ENCODE measurements at places on chromosomes 2 and 18.
A peak's percentile ranks its signal among the peaks of the same experiment; 100 is the strongest.

DNA sequence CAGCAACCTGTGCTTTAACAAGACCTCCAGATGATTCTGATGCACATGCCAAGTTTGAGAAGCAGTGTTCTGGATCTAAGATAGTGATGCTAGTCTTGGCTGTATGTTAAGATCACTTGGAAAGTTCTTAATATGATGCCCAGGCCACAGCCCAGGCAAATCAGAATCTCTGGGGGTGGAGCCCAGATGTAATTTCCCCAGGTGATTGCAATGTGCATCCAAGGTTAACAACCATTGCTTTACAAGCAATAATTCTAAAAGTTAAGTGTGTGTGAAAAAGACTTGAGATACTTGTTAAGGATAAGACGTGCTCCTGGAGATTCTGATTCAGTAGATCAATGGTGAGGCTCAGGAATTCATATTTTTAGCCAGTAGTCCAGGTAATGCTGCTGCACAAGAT, 44.3 kb upstream of the MYO1B start:
- DNase-seq = no peak

- peak; percentile 79 for DNase-seq
Observed at GRCh38 chr2:9392898-9393765, 30.2 kb downstream of the ITGB1BP1 start.

- no peak for DNase-seq
Observed at GRCh38 chr2:207064128-207064690, 101.5 kb downstream of the KLF7 start.

GRCh38 chr2:189585226-189585756, 4.7 kb upstream of the SLC40A1 start:
- no peak for DNase-seq

DNA sequence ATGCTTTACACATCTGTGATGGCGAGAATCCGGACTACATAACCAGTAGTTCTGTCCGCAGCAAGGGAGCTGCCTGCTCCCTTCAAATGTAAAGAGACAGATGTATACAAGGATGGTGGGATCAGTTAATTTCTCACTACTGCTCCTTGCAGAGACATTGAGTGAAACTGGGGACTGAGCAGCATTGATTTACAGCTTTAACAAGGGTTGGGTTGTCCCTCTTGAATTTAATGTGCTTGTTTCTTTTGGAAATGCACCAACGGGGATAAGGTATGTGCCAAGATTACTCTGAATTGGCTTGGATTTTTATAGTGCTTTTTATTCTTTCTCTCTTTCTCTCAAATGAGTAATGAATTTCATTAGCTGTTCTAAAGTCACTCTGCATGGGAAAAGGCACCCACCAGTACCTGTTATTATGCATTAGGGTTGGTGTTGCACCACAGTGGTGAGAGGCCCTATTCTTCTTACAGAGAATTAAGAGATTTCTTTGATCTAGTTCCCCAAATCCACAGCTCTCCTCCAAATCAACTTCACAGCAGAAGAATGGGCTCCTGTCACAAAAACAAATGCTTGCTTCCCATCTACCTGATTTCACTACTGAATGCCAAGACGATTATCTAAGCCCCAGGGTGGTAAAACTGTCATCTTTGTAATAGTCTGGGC, 107.6 kb downstream of the DOCK10 start:
- peak; percentile 54 for DNase-seq

- no peak for DNase-seq
Observed at GRCh38 chr2:49403637-49404036, 249.3 kb upstream of the FSHR start.

GRCh38 chr2:212940816-212941215, 210.6 kb downstream of the IKZF2 start:
- peak; percentile 1 for DNase-seq

DNA sequence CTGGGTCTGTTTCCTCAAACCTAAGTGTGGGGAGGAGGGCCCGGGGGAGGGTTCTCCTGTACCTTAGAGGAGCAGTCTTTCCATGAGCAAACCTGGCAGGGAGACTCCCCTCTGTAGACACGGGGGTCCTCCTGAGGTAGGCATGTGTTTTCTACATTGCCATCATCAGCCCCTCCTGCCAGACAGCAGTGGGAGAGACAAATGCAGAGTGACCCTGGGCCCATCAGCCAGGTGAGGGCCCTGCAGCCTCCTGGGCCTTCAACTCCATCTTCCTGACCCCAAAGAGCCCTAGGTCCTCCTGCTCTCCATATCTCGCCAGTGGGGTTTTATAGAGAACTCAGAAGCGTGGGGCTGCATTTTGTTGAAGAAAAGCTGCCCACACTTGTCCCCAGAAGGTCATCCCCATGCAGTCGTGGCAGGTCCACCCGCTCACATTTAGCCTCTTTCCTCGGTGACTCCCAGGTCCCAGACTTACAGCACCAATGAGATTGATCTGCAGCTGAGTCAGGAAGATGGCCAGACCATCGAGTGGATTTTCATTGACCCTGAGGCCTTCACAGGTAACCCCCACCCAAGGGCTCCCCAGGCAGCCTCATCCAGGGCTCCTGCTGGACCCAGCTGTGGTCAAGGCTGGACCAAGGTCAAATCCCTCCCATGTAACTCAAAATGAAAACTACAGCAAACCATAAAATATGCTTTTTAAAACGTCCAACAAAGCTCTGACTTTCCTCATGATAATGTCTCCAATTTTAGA, 2.6 kb downstream of the CHRNG start:
- DNase-seq = no peak

DNA sequence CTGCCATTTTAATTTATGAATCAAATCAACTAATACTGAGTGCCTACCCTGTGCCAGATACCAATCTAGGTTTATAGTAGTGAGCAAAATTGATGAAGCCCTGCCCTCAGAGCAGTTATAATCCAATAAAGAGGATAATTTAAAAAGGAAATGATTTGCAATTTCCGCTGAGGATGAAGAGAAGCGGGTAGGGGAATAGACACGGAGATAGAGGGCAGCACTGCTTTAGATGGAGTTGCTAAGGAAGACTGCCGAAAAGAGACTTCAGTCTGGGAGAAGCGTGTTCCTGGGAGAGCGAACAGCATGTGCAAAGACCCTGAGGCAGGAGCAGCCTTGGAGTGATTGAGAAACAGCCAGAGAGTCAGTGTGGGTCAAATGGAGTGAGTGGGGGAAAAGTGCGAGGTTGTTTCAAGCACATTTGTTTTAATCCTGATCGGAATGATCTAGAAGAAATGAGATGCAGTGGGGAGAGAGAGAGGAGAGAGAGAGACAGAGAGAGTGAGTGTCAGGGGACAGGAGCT, 12.4 kb downstream of the LAMA3 start:
- DNase-seq = no peak

DNA sequence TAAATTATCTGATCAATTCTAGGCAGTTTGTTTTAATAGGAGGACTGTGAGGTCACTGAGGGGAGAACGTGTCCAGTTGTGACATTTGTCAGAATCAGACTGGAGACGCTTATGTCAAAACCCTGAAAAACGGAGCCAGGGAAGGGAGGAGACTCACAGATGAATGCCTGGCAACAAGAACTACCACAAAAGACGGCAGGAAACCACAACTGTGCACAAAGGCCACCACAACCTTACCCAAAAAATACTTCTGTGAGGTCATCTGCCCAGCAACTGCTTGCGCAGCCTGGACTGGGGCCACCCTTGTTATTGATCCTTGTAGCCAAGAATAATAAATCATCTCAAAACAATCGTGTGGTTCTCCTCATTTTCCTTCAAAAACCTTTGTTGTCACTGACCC, 173.0 kb upstream of the ALKAL2 start:
- DNase-seq = no peak

DNA sequence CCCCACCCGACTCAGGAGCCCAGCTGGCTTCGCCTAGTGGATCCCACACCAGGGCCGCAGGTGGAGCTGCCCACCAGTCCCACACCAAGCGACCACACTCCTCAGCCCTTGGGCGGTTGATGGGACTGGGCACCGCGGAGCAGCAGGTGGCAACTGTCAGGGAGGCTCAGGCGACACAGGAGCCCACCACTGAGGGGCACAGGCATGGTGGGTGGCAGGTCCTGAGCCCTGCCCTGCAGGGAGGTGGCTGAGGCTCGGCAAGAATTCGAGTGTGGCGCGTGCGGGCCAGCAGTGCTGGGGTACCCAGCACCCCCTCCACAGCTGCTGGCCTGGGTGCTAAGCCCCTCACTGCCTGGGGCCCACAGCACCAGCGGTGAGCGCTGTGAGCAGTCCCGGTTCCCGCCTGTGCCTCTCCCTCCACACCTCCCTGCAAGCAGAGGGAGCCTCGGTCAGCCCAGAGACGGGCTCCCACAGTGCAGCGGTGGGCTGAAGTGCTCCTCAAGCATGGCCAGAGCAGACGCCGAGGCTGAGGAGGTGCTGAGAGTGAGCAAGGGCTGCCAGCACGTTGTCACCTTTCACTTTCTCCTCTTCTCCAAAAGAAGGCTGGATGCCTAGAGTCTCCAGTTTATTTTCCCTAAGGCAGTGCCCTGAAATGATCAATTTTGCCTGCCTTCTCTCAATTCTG, 1440.7 kb upstream of the ZEB2 start:
- DNase-seq = no peak

DNA sequence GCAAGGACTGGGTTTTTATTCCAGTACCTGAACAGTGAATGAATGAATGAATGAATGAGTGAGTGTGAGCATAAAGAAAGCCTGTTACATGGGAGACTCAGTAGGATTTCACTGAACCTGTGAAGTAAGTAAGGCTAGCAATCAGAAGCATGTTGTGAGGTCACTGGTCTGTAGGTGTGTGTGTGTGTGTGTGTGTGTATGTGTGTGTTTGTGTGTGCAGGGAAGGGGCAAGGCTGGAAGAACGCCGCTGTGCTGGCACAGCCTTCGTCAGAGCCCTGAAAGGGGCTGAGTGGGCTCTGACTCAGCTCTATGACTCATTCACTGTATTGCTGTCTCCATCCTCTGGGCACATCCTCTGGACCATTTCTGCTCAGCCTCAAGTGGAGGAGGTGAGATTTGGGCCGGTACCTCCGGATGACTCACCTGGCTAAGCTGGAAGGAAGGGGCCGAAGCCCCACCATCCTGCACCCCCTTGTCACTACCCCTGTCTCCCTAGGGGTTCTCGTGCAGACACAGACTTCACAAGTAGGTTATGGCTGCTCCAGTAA, 51.4 kb upstream of the MRPL33 start:
- DNase-seq = peak; percentile 90

DNA sequence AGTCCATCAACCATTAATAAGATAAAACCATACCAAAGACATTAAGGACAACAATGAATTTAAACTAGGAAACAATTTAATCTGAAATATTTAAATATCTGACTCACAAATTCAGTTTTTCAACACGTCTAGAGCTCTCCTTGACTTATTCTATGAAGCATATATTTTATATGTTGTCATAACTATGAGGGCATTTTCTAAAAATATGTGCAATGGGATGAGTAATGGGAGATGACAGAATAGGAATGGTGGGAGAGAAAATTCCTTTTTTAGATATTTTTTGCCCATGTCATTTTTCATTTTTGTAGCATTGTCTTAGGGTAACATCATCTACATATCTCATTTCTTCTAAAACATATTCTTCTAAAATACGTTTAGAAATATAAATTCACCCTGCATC, 79.2 kb upstream of the CDH2 start:
- peak; percentile 79 for DNase-seq

DNA sequence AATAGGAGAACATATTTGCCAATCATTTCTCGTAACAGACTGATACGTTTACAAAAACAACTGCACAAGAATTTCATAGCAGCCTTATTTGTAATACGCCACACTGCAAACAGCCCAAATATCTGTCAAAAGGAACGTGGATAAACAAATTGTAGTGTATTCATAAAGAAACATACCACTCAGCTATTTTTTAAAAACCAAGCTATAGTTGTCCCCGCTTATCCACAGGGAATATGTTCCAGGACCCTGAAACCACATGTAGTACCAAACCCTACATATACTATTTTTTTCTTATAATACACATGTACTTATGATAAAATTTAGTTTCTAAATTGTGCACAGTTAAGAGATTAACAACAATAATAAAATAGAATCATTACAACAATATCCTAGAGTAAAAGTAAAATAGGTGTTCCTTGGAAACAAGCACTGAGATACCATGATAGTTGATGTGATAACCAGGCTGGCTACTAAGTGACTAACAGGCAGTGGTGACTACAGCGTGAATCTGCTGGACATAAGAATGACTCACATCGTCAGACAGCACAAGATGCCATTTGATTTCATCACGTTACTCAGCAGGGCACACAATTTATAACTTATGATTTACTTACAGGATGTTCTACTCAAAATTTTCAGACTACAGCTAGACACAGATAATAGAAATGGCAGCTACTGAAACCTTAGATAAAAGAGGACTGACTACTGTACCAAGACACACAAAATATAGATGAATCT, 367.4 kb downstream of the NCKAP5 start:
- DNase-seq = peak; percentile 94

GRCh38 chr2:121446647-121447241, 83.9 kb upstream of the RNU4ATAC start:
- DNase-seq = no peak

- DNase-seq = peak; percentile 21
Observed at GRCh38 chr2:110679337-110679707, 1.5 kb upstream of the BUB1 start.

DNA sequence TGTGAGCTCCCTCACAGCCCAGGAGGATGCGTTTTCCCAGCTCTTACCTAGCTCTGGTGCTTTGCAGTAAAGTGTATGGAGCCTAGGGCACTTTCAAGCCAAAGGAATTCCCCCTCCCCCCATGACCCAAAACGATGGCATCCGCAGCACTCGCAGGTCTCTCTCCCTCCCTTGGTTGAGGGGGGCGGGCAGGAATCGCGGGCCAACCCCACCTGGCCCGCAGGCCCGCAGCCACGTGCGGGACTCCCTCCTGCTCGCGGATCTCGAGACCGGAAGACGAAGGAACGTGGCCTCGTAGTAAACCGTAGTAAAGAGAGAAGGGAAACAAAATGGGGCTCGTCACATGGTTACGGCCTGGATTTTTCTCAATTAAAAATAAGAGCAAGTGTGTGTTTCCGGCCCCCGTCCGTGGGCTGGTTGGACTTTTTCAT, 8.5 kb downstream of the IRS1 start:
- DNase-seq = peak; percentile 64

DNA sequence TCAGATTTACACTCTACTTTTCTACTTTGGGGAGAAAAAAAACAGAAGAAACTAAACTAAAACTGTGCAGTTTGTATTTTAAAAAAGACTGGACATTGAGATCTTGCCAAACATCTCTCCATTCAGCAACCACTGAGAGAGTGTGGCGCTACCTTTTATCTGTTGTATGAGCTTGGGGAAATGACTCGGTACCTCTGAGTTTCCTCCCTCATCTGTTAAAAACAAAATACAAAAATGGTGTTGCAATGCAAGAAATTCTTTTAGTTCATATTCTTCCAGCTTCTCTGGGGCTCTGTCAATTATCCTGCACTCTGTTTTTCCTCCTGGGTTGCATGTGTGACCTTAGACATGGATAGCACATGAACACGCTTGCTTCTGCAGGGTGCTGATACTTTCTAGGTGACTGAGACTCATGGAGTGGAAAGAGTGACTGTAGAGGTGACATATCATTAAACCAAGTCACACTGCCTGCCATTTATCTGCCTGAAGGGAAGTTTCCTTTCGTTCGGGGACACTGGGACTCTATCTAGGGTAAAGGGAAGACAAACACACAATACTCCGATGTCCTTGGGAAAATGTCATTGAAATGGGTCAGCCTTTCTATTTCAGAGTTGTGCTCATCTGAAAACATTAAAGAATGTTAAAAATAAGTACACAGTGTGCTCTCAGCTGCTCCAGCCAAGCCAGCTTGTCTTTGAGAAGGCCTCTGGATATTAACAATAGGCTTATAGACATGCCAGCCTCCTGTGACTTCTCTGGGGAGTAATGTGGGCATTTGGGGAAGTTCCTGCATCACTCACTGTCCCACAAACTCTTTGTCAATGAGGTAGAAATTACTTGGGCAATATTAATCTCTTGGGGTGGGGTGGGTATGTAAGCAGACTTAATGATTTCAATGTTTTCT, 91.4 kb downstream of the TRIB2 start:
- no peak for DNase-seq
